ENCODE measurements at places on chromosomes 4 and X.

GRCh38 chr4:108774809-108775530 is 12.1 kb upstream of the ETNPPL start:
- peak; percentile 15 for DNase-seq

DNA sequence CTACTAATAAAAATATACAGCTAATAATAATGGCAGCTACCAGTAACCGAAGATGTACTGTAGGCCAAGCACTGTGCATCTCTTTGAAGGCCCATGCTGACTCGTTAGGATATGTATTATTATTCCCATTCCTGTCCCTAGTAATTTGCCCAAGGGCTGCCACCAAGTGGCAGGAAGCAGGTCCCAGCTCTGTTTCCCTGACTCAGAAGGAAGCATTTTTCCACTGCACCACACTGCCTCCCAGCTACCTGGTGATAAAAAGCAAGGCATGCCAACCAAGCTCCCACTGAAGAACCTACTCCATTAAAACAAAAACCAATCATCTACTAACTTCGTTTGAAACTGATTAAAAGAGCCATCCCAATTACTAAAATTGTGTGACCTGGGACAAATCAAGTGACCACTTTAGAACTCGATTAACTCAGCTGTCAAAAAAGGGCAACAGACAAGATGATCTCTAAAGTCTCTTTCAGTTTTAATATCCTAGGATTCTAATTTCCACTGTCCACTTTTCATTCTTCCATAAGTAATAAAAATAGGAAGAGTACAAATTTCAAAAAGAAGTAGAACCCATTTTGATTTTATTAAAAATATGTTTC is 24.3 kb upstream of the PGM2 start:
- DNase-seq = peak; percentile 77

GRCh38 chr4:127748957-127749356 is 18.8 kb downstream of the SLC25A31 start:
- no peak for DNase-seq

- DNase-seq = no peak
Measured at GRCh38 chr4:164876700-164877324, at the start of gene APELA. Gene APELA, plus strand, starts transcription at chr4:164877178. Its CDS starts 154 bp downstream, at chr4:164877332.

GRCh38 chr4:152951348-152951747 is 15.2 kb downstream of the FHDC1 start:
- DNase-seq = no peak

DNA sequence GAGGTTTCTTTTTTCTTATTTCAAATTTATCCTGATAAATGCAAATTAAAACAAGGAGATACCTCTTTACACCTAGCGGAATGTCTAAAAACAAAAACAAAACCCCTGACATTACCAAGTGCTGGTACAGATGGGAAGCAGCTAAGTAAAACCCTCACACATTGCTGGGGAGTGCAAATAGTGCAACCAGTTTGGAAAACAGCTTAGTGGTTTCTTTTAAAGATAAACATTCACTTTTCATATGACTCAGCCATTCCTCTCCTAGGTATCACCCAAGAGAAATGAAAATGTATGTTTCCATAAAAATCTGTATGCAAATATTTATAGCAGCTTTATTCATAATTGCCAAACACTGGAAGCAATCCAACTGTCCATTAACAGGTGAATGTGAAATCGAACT is 84.1 kb upstream of the HELT start:
- DNase-seq = no peak

GRCh38 chr4:144411119-144411518 is 234.8 kb upstream of the HHIP start:
- DNase-seq = no peak

GRCh38 chr4:61320154-61320553 is 120.0 kb downstream of the ADGRL3 start:
- no peak for DNase-seq
